ENCODE measurements at places on chromosomes 16 and 17. TPM values are rescaled to one million over a fixed set of nuclear protein-coding genes. Genes with fewer than 3 reads are reported as not detected.

ABCC11 gene
- 0.22 TPM for total RNA-seq

- no peaks in the 10 kb centered on the region for H3K36me3 ChIP-seq
- no peak overlapping the region for H3K27ac ChIP-seq
- H3K27me3 ChIP-seq = no peaks in the 10 kb centered on the region
- no peaks in the 10 kb centered on the region for H3K4me1 ChIP-seq
- no peak overlapping the region for H3K4me3 ChIP-seq
- DNase-seq = peak; percentile 72
Measured at GRCh38 chr16:74226338-74226954, 70.2 kb upstream of the PSMD7 start.

HDAC5 gene
- total RNA-seq = 43.7 TPM

SPATA22 gene
- total RNA-seq = 0.44 TPM

DNA sequence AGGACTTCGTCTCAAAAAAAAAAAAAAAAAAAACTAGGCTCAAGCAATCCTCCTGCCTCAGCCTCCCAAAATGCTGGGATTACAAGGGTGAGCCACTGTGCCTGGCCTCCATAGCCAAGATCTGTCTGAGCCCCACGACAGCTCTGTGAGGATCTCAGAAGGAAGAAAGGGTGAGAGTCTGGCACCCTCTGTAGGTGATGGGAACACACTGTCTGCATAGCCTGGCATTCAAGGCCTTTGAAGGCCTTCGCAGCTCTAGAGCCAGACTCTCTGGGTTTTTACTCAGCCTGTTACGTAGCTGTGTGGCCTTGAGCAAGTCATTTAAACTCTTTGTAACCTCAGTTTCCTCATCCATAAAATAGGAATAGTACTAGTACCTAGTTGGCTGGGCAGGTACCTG, 6.3 kb upstream of the XPO6 start:
- no peak for DNase-seq
- H3K27me3 ChIP-seq = no peaks in the 10 kb centered on the region
- no peak overlapping the region for H3K27ac ChIP-seq
- no peaks in the 10 kb centered on the region for H3K36me3 ChIP-seq
- no peak overlapping the region for H3K4me3 ChIP-seq
- no peaks in the 10 kb centered on the region for H3K4me1 ChIP-seq

PRMT7 gene
- total RNA-seq = 64.9 TPM

DNA sequence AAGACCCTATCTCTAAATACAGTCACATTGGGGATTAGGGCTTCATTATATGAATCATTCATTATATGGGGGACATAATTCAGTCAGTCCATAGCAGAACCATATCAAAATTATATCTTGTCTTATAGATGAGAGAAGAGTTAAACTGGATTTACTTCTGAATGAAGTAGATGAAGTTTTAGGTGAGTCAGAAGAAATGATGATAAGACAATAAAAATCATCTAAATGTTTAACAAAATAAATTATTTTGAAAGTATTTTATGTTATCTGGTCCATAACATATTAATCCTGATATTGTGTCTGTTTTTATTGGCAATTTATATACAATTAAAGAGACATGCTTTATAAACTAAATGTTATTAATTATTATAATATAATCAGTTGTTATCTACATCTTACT, 76.9 kb upstream of the EFCAB3 start:
- no peaks in the 10 kb centered on the region for H3K36me3 ChIP-seq
- H3K4me3 ChIP-seq = no peak overlapping the region
- DNase-seq = no peak
- no peaks in the 10 kb centered on the region for H3K27me3 ChIP-seq

- DNase-seq = no peak
- no peaks in the 10 kb centered on the region for H3K27me3 ChIP-seq
- H3K36me3 ChIP-seq = no peaks in the 10 kb centered on the region
- H3K4me1 ChIP-seq = no peaks in the 10 kb centered on the region
Measured at GRCh38 chr16:50933262-50933661, 191.4 kb downstream of the CYLD start.

CSH2 gene
- total RNA-seq = not detected

GRCh38 chr17:75387771-75388170, 17.7 kb downstream of the GRB2 start:
- H3K27ac ChIP-seq = no peak overlapping the region
- DNase-seq = no peak
- H3K4me1 ChIP-seq = peaks cover 4% of the 10 kb centered on the region
- no peaks in the 10 kb centered on the region for H3K27me3 ChIP-seq
- no peak overlapping the region for H3K4me3 ChIP-seq
- peaks cover 8% of the 10 kb centered on the region for H3K36me3 ChIP-seq

- no peak for DNase-seq
- no peaks in the 10 kb centered on the region for H3K27me3 ChIP-seq
- H3K27ac ChIP-seq = no peak overlapping the region
- peaks cover 17% of the 10 kb centered on the region for H3K4me1 ChIP-seq
- H3K4me3 ChIP-seq = no peak overlapping the region
Measured at GRCh38 chr16:24990803-24991202, 24.4 kb downstream of the ARHGAP17 start.

- H3K4me1 ChIP-seq = peaks cover 48% of the 10 kb centered on the region
- peak overlapping the region; percentile 63 for H3K4me3 ChIP-seq
Measured at GRCh38 chr17:74430706-74431567, 951 bp upstream of the GPRC5C start.

DNA sequence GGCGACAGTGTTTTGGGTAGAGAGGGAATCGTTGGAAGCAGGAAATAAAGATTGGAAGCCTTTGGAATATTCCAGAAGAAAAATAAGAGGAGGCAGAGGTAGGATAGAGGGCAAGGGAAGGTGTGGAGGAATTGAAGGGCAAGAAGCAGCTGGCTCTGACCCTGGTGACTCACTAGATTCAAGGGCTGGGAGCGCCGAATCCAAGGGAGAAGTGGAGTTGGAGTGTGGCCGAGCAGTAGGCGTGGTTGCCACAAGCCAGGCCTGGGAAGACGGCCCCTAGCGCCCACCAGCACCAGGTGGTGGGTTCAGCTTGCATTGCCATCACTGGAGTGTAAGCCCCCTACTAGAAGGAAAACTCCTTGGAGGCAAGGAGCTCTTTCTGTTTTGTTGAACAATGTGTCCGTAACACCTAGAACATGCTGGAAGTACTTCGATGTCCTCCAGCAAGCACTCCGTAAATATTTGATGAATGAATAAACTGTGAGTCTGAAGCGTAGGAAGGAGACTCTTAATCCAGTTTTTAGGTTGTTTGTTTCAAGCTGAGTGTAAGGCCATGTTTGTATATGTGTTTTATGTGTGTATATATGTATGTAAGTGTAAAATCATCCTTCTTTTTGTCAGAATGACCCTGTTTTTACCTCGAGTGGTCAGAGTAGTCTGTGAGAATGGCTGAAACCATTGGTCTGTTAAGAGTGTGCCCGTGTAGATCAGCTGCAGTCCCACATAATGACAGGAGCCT, 139.5 kb downstream of the CMIP start:
- no peaks in the 10 kb centered on the region for H3K27me3 ChIP-seq
- peaks cover 24% of the 10 kb centered on the region for H3K4me1 ChIP-seq
- H3K27ac ChIP-seq = no peak overlapping the region
- DNase-seq = no peak

PTX4 gene
- not detected for total RNA-seq

PRSS27 gene
- total RNA-seq = 2.1 TPM

KRT31 gene
- total RNA-seq = 0.11 TPM

GRCh38 chr17:76982408-76983074, 114.3 kb downstream of the MGAT5B start:
- no peak overlapping the region for H3K4me3 ChIP-seq
- H3K27ac ChIP-seq = no peak overlapping the region
- H3K36me3 ChIP-seq = no peaks in the 10 kb centered on the region
- no peak for DNase-seq

DNA sequence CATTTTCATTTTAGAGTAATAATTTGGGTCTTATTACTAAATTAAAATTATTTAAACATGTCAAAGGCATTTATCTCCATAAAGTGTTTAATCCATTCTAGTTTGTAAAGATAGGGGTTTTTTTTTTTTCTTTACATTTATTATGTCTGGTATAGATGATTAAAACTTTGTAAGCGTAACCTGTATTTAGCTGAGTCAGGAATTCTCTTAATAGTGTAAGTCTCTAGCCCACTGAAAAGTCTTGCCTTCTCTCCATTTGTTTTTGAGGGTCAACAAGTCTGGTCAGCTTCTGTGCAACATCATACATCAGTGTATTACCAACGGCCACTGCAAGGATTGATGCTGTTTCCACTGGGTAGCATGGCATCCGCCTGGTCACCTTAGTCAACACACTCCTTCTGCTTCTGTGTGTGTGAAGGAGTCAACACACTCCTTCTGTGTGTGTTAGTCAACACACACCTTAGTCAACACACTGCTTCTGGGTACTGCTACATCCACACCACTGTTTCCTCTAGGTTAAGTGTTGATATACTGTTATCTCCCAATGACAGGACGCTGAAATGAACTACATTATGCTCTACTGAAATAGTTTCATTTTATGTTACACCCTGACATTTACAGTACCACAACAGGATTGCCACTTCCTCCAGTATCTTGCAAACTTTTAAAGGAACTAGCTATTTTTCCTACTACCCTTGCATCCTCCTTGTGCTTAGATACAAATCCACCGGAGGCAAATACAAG, 37.3 kb upstream of the VWA3A start:
- H3K36me3 ChIP-seq = no peaks in the 10 kb centered on the region
- H3K4me1 ChIP-seq = no peaks in the 10 kb centered on the region
- no peak overlapping the region for H3K27ac ChIP-seq
- no peak for DNase-seq
- H3K4me3 ChIP-seq = no peak overlapping the region
- H3K27me3 ChIP-seq = no peaks in the 10 kb centered on the region

NPB gene
- 1.1 TPM for total RNA-seq

PMFBP1 gene
- 3.1 TPM for total RNA-seq

- H3K27ac ChIP-seq = no peak overlapping the region
- no peaks in the 10 kb centered on the region for H3K36me3 ChIP-seq
- H3K4me1 ChIP-seq = no peaks in the 10 kb centered on the region
- DNase-seq = no peak
- no peaks in the 10 kb centered on the region for H3K27me3 ChIP-seq
- H3K4me3 ChIP-seq = no peak overlapping the region
Measured at GRCh38 chr16:57859331-57859730, 57.0 kb upstream of the KIFC3 start.

- no peaks in the 10 kb centered on the region for H3K4me1 ChIP-seq
- DNase-seq = no peak
- no peaks in the 10 kb centered on the region for H3K27me3 ChIP-seq
- peak overlapping the region; percentile 40 for H3K27ac ChIP-seq
- no peaks in the 10 kb centered on the region for H3K36me3 ChIP-seq
- no peak overlapping the region for H3K4me3 ChIP-seq
Measured at GRCh38 chr17:83145358-83145738, 65.9 kb downstream of the METRNL start.

- no peak for DNase-seq
- H3K36me3 ChIP-seq = peaks cover 13% of the 10 kb centered on the region
- peaks cover 10% of the 10 kb centered on the region for H3K27me3 ChIP-seq
- H3K4me3 ChIP-seq = peak overlapping the region; percentile 92
- peak overlapping the region; percentile 96 for H3K27ac ChIP-seq
Measured at GRCh38 chr17:4949321-4950074, 1.2 kb upstream of the PFN1 start.

TOM1L2 gene
- 44.3 TPM for total RNA-seq

DNA sequence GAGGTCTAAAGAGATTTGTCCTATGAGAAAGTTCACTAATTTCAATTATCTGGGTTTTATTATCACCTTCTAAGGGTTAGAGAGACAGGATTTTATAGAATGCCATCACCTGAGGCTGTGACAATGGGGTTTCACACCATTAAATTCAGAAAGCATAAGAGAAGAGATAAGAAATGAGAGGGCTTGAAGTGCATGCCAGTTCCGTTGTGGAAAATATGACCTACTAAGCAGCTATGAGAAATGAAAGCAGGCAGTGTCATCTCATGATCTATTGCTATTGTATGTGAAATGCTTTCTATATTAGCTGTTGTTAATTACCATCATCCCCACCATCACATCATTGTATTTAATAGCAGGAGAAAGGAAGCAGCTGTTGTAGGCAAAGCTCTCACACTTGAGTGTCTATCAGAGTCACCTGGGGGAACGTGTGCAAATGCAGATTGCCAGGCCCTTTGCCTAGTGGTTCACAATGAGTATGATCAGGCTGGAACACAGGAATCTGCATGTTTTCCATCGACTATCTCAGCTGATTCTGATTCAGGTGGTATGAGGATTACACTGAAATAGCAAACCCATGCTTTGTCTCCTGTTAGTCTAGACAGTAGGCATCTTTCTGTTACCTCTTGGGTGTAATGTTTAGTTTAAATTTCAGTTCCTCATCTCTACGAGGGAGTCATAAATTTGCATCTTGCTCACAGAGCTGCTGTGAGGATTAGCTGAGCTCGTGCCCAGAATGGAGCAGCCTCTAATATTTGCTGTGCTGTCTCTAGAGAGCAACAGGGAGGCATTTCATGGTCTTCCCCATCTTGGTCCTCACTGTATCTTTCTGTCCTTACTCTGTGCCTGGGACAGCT, 256.4 kb downstream of the CDH13 start:
- no peaks in the 10 kb centered on the region for H3K36me3 ChIP-seq
- H3K27me3 ChIP-seq = no peaks in the 10 kb centered on the region
- H3K4me1 ChIP-seq = peaks cover 2% of the 10 kb centered on the region
- H3K4me3 ChIP-seq = no peak overlapping the region

- H3K4me3 ChIP-seq = no peak overlapping the region
- no peak overlapping the region for H3K27ac ChIP-seq
- no peak for DNase-seq
- H3K4me1 ChIP-seq = peaks cover 41% of the 10 kb centered on the region
- peaks cover 5% of the 10 kb centered on the region for H3K27me3 ChIP-seq
- no peaks in the 10 kb centered on the region for H3K36me3 ChIP-seq
Measured at GRCh38 chr16:85550953-85551924, 61.9 kb upstream of the GSE1 start.

GRCh38 chr17:69501591-69502468, 87.3 kb downstream of the MAP2K6 start:
- H3K27me3 ChIP-seq = no peaks in the 10 kb centered on the region
- DNase-seq = peak; percentile 79
- peak overlapping the region; percentile 16 for H3K4me3 ChIP-seq
- H3K4me1 ChIP-seq = peaks cover 6% of the 10 kb centered on the region

DNA sequence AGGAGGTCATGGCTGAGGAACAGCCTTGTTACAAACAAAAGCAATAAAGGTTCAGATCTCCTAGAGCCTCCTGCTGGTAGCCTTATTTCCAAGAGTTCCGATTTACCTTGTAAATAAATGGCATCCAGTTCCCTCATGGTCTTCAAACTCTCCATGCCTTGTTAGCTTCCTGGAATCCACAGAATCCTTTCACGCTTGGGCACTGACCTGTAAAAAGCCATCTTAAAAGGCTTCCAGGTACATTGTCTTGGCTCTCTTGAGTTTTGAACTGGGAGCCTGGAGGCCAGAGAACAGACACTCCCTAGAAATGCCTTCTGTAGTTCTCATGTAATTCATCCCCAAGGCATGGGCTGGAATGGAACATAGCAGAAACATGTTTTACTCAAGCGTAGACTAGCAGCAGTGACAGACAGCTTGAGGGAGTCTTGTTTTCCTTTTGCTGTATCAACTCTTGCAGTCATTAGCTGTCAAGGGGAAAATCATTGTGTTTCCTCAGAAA, 207.9 kb downstream of the SNX29 start:
- no peak overlapping the region for H3K4me3 ChIP-seq
- DNase-seq = no peak
- peaks cover 8% of the 10 kb centered on the region for H3K4me1 ChIP-seq
- H3K27me3 ChIP-seq = no peaks in the 10 kb centered on the region
- no peak overlapping the region for H3K27ac ChIP-seq
